HuH-7 (cell line): ENCODE measurements at places on chromosomes 5 and 9.

GRCh38 chr5:95746722-95747679 lies 15.9 kb downstream of the RHOBTB3 start:
- DNase-seq, result no peak

- no peak for DNase-seq
Observed at GRCh38 chr5:115977988-115978387, 15.7 kb downstream of the LVRN start.

DNA sequence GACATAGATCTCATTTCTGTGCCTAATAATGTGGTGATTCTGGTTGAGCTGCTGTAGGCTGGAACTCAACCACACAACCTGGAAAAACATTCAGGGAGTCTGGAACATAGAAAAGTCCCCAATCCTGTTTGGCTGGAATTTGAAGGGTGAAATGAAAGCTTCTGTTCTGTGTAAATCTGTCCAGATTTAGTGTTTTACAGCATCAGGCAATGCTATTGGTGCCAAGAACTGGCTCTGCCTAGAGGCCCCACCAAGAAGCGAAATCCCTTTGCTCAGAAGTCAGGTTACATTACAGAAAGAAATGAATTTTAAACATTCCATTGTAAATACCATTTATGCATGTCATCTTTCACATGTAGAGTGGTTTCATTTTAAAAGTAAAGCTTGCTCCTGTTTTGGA lies 56.3 kb downstream of the TMEM174 start:
- no peak for DNase-seq

- no peak for DNase-seq
Observed at GRCh38 chr5:175616083-175616482, 41.8 kb upstream of the HRH2 start.

GRCh38 chr9:81776834-81777233 lies 87.5 kb upstream of the TLE1 start:
- no peak for DNase-seq

DNA sequence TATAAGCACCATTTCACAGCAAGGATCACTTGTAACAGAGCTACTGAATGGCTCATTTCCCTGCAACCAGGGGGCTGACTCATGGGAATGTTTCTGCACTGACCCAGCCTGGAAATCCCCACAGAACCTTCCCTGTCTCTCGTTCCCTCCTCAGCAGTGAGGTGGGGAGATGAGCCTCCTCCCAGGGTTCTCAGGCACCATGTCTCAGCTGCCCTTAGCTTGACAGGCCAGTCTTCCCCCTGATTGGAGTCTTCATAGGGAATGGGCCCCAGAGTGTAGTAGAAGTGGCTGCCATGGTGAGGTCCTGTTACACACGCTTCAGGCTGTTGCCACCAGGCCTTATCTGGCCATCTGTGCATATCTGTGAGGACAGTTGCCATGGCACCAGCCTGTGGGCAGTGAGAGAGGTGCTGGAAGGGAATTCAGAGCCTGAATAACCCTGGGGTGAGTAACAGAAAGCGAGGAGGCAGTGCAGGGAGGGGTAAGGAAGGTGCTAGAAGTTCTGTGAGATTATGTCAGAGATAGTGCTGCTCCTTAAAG lies 324.4 kb downstream of the ENC1 start:
- DNase-seq, result no peak

DNA sequence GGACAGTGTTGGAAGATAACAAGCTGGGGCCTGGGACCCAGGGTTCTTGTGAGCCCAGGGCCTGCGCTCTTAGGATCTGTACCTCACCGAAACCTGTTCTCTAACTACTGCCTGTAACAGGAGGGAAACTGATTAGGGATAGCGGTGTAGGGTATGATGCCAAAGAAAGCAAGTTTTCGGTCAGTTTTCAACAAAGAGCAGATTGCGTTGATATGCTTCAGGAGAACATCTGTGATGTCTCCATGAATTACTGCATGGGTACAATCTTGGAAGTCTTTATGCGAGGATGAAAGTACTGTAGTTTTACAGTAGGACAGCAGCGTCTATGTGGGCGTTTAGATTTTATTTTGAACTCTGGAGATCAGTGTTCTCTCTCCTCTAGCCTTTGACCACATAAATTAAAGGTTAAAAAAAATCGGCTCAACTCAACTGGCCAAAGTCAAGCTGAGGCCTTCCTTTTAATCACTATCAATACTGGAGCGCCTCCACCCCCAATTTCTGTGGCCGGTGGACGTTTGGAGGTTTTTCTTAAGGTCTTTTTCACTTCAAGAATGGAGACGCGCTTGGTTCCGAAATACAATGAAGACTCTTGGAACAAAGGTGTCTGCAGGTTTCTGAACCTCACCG lies 3.0 kb downstream of the NFIL3 start:
- DNase-seq, result no peak

- DNase-seq, result peak; percentile 59
Observed at GRCh38 chr5:127229185-127229889, 61.3 kb upstream of the MEGF10 start.

DNA sequence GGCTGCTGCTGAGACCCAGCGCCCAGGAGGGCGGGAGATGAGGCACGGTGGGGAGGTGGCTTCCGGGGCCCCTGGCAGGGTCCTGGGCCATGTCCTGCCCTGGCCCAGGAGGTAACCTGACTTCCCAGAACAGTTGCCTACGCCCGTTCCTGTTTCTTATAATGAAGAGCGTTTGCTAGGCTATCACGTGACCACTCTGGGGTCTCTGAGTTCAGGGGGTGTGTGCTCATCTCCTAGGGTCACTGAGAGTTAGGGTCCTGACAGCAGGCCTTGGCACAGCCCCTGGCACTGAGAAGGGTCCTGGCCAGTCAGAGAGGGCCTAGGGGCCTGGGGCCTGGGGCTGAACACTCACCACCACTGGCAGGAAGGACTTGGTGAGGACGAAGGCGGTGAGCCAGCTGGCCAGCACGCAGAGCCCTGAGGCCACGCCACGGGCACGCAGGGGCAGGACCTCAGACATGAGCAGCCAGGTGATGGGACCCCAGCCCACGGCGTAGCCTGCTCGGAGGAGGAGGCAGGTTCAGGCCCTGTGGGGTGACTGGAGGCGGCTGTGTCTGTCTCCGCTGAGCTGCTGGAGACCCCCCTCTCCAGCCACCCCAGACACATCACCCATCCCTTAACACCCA lies 6.0 kb downstream of the SLC2A6 start:
- no peak for DNase-seq

DNA sequence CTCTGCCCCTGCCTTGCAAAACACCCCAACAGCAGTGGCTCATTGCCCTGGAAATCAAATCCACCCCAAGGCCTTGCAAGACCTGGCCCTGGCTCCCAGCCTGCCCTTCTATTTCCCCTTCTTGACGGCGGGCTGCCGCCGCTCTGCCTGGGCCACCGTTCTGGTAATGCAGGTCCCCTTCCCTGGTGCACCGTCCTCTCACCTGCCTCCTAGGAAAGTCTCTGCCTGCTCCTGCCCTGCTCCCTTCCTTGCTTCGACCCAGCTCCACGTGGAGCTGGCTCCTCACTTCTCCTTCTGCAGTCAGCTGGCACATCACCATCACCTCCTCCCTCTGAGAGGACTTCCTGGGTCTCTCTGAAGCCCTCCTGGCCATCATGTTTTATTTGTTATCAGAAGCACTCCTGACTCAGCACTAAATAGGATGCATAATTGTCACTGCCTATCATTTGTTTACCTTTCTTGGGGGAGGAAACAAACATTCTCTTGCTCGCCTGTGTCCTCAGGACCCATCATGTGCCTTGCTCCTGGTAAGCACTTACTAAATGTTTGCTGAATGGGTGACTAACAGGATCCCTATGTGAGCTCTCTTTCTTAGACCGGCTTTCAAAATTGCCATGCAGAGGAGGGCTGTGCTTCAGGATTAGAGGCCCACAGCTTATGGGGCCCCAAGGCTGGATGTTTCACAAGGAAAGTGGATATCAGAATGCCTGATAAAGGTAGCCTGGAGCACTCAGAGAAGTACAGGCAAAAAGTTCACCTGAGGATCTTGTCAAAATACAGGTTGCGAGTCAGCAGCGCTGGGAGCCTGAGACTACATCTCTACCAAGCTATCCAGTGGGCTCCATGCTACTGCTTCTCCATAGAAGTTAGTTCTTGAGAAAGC lies 19.6 kb upstream of the C5orf47 start:
- peak; percentile 62 for DNase-seq

GRCh38 chr5:133434336-133434735 lies 178.0 kb downstream of the FSTL4 start:
- DNase-seq, result no peak

DNA sequence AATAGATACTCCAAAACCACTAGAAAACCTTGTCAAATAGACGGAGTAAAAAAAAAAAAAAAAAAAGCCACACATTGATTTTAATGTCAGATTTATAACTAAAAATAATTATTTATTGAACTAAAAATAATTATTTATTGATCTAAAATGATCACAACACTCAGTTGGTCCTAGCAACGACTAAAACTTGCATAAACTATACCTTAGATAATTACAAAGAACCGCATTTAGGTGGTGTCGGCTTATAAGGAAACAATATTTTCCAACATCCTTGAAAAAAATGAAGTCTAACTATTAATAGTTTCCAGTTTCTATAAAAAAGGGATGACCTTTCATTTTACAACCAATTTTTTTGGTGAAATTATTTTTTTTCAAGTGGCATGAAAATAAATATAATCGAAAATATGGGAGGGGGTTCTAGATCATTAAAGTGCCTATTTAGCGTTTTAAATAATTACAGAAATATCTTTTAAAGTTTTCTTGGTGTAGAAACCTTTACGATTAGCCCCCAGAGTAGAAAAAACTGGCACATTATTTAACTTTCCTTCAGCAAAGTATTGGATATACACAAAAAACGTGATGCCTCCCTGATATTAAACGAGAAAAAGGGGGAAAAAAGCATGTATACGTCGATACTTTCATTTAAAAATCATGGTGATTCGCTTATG lies 3.7 kb downstream of the ARRDC3 start:
- no peak for DNase-seq

- DNase-seq, result no peak
Observed at GRCh38 chr5:31471916-31472315, 60.0 kb downstream of the DROSHA start.

- DNase-seq, result peak; percentile 4
Observed at GRCh38 chr5:75720882-75721281, 3.6 kb upstream of the POC5 start.

DNA sequence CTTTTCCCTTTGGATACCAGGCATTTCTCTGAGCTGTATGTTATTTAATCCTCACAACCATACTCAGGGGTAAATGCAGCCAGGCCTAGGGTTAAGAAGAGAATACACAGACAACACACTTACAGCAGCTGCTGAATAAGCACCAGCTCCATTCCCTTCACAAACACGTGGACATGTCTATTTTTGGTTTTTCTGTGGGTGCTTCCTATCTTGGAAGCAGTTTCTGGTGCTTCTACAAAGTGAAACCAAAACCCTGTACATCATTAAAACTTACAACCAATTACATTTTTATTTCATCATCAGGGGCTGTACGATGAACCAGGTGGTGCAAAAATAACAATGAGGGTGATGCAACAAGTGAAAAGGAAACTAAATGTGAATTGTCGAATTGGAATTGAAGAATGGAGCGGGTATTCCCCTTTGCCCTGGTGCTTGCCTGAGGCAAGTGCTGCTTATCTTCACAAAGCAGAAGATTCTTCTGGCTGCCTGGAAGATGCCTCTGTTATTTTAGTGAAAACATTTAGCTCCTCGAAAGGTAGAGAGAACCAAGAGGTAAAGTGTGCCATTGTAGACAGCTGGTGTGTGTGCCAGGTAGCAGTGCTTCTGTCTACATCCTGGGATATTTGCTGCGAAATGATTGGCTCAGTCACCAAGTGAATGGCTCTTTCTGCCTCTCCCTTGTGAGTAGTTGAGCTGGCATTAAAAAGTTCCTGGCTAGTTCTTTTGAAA lies 18.6 kb upstream of the IFNB1 start:
- no peak for DNase-seq

DNA sequence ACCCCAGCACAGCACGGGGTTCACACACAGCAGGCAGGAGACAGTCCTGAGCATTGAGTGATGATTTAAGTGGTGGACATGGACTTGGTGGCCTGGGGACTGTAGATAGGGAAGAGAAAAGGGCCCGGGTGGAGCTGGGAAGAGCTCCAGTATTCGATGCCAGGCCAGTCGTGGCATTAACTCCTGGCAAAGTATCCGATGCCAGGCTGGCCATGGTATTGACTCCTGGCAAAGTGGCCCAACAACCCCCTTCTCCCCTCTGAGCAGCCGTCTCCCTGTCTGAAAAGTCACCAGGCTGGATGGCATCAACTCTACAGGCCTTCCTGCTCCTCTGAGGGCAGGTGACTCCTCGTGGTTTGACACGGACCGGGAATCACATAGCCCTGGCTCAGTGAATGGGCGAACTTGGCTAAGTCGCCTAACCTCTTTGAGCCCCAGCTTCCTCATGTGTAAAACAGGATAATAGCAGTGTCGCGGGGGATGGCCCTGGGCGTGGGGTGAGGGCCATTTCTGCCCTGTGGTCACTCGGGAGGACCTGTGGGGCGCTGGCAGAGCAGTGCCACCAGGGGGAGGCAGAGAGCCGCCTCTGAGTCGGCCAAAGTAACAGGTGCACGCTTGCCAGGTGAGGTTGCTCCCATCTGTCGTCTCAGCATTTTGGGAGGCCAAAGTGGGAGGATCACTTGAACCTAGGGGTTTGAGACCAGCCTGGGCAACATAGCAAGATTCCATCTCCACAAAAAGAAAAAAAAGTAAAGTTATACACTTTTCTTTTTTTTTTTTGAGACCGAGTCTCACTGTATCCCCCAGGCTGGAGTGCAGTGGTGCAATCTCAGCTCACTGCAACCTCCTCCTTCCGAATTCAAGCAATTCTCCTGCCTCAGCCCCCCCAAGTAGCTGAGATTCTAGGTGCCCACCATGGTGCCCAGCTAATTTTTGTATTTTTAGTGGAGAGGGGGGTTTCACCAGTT lies 5.7 kb upstream of the SEC16A start:
- DNase-seq, result peak; percentile 88

DNA sequence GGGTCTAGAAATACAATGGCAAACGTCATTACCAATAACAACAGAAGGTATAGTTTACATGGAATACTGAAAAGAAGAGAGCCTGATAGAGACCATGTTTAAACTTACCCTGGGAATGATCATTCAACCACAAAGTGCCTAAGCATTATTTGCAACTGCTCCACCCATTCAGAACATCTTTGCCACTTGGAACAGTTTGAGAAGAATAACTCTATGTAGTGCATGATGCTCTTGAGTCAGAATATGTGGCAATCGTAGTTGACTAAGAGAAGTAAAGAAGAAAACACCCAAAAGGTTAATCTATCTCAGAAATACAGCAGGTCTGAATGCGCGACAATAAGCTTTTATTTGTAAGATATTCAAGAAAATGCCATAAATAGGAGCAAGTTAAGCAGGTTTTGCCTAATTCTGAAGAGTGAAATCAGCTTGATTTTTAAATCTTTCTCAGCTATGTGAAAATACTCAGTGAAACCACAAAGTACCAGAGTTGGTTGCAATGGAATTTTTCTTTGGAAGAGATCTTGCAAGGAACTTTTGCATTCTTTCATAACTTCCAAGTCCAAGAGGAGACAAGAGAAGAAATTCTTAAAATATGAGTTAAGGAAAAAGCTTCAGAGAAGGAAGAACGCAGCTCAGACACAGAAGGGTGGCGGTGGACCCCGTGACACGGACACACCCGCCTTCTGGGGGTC lies 64.3 kb downstream of the HABP4 start:
- no peak for DNase-seq
